ENCODE measurements at places on chromosomes 3 and 15.

GRCh38 chr15:73183071-73183470, 130.8 kb downstream of the NEO1 start:
- no peak for DNase-seq

GRCh38 chr15:67101911-67102598, 36.7 kb downstream of the SMAD3 start:
- peak; percentile 47 for DNase-seq

DNA sequence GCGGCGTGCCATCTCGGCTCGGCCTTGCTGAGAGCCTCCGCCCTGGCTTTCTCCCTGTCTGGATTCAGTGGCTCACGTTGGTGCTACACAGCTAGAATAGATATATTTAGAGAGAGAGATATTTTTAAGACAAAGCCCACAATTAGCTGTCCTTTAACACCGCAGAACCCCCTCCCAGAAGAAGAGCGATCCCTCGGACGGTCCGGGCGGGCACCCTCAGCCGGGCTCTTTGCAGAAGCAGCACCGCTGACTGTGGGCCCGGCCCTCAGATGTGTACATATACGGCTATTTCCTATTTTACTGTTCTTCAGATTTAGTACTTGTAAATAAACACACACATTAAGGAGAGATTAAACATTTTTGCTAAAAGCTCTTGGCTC, 54.1 kb downstream of the PLXNA1 start:
- no peak for DNase-seq

DNA sequence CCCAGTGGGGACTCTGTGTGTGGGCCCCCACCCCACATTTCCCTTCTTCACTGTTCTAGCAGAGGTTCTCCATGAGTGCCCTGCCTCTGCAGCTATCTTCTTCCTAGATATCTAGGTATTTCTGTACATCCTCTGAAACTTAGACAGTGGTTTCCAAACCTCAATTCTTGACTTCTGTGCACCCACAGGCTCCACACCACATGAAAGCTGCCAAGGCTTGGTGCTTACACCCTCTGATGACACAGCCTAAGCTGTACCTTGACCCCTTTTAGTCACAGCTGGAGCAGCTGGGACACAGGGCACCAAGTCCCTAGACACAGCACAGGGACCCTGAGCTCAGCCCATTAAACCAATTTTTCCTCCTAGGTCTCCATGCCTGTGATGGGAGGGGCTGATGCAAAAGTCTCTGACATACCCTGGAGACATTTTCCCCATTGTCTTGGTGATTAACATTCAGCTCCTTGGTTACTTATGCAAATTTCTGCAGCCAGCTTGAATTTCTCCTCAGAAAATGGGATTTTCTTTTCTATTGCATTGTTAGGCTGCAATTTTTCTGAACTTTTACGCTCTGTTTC, 304.5 kb downstream of the OTOL1 start:
- DNase-seq: peak; percentile 16

- no peak for DNase-seq
These were observed 70.5 kb downstream of the CHL1 start for GRCh38 chr3:267101-267500.

Data from SW480 (cell line).